Stimulated activated CD8-positive, alpha-beta memory T cell treated with anti-CD3 and anti-CD28 coated beads, Interleukin-15, amount 100 ng/mL, for 48 hours (primary cell): ENCODE measurements at places on chromosomes 3 and 15.
A peak's percentile ranks its signal among the peaks of the same experiment; 100 is the strongest.

DNA sequence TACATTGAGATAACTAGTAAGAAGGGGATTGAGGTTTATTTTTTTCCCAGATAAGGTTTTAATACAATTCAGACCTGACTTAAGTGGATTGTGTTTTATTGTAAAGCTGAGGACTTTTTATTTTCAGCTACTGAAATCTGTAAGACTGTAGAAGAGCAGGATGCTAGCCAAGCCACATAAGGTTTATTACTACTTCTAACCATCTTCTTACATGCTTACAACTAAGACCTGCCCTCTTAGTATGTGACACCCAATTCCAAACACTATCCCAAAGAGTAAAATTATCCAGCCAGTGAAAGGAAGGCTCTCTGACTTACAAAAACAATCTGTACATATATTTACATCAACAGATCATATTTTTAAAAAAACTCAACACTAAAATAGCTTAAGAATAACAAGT is 564.5 kb upstream of the NAALADL2 start:
- DNase-seq: no peak

GRCh38 chr15:40471808-40472150 is 995 bp downstream of the CHST14 start:
- no peak for DNase-seq

GRCh38 chr3:110362751-110363150 is 708.9 kb upstream of the NECTIN3 start:
- no peak for DNase-seq

GRCh38 chr3:180329187-180329586 is 272.8 kb upstream of the TTC14 start:
- DNase-seq: no peak

- DNase-seq: no peak
Observed at GRCh38 chr3:50583897-50584296, 14.6 kb downstream of the HEMK1 start.

- DNase-seq: no peak
Observed at GRCh38 chr15:63801171-63801570, 32.6 kb downstream of the HERC1 start.

DNA sequence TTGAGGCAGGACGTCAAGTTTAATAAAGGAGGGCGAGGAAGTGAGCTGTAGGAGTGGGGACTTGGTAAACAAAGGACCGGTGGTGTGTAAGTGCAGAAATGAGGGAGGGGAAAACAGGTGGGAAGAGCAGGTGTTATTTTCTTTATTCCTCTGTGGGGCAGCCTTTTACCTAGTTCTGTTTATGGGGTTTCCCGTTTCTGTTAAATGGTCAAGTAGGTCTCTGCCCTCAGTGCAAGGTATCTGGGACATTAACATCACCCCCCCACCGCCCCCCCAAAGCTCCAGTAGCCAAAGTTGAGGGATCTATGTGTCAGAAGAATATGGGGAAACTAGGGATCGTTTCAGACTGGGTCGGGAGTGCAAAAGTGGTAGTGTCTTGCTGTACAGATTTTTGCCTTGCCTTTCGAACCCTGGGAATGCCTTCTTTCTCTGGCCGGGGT is 893 bp downstream of the MGA start:
- DNase-seq: no peak

GRCh38 chr15:29795610-29796009 is 26.7 kb downstream of the TJP1 start:
- DNase-seq: no peak

GRCh38 chr3:36937492-36937891 is 7.4 kb downstream of the TRANK1 start:
- DNase-seq: no peak

DNA sequence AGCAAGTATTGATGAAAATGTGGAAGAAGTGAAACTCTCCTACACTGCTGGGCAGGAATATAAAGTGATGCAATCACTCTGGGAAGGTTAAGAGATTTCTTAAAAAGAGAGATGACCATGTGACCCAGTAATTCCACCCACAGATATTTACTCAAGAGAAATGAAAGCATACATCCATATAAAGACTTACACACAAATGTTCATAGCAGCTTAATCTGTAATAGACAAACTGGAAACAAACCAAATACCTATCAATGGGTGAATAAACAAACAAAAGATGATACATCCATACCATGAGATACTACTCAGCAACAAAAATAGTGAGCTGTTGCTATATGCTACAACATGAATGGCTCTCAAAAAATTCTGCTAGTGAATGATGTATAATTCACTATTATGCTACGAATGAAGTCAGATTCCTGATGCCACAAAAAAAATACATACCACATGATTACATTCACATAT is 463.3 kb downstream of the MAGI1 start:
- DNase-seq: no peak

DNA sequence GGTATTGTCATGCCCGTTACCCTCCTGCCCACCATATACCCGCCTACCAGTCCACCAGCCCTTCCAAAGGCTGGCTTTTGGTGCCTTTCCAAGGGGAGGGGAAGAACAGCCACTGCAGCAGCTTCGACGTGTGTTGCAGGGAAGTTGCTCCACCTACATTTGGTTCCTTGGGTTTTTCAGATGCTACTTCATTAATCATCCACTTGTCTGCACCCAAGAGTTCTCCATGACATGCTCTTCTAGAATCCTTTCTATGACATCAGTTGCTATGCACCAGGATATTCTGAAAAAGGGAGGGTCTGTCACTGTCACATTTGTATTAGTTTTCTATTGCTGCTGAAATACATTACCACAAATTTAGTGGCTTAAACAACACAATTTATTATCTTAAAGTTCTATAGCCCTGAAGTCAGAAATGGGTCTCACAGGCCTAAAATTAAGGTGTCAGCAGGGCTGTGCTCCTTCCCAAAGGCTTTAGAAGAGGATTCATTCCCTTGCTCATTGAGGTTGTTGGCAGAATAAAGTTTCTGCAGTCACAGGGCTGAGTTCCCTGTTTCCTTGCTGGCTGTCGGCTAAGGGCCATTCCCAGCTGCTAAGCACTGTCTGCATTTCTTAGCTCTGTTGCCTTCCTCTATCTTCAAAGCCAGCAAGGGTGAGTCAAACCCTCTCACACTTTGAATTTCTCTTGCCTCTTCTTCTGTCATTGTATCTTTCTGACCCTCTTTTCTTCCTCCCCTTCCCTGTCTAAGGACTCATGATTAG is at the start of gene LYZL4:
Gene LYZL4, minus strand, starts transcription at position 241 of the 762 bp plus-strand sequence. CDS start 3,359 bp downstream, outside the sequence.
- DNase-seq: no peak

DNA sequence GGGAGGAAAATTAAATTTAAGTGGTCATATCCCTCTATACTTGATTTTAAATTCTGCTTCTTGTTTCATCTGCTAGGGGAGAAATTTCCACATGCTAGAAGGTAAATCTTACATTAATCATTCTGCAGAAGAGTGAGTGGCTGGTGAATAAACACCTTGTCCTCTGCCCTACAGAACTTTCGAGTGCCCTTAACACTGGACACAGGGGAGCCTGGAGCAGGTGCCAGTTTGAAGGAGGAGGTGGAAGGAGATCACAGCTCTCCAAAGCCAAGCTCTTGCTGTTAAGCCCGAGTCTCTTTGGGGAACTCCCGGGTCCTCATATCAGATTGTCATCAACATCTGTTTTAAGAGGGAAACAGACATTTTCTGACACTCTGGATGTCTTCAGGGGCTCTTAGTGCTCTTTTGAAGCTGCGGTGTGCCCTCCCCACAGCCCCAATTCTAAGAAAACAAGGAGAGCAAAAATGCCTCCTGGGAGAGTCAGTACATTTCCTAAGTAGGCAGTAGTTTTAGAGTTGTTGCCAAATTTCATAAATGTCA is 31.3 kb downstream of the LAMP3 start:
- DNase-seq: no peak

DNA sequence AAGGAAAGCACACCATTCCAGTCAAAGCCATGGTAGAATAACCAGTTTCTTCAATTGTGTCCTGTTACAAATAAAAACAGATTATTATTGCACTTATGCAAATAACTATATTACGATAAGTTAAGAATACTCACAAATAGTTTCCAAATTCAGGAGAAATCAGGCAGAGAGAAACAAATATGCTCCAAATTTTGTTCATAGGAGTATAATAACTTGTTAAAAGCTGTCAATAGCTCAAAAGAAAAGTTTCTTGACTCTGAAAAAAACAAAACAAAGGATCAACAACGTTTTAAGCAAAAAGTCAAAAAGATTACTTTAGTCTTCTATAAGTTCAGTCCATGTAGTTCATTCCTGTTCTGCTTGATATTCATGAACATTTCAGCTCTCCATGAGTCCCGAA is 59.7 kb upstream of the BDH1 start:
- no peak for DNase-seq

DNA sequence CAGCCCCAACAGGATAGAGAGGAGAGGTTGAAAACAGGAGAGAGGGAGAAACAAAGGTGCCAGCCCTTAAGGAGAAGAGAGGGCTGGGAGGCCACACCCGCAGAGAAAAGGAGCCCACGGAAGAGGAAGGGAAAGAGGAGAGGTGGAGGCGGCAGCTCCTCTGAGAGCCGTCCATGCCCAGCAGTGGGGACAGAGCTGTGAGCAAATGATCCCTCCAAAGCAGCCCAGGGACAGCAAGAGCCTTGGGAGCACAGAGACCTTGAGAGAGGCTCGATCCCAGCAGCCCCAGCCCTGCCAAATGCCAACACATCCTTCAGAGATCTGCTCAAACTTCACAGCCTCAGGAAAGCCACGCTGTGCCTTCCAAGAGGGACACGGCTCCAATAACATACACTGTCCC is 66.7 kb upstream of the CORO2B start:
- no peak for DNase-seq

GRCh38 chr15:88954431-88955277 is 41.5 kb upstream of the MFGE8 start:
- no peak for DNase-seq

GRCh38 chr15:64197425-64197824 is 34.6 kb upstream of the PPIB start:
- no peak for DNase-seq

DNA sequence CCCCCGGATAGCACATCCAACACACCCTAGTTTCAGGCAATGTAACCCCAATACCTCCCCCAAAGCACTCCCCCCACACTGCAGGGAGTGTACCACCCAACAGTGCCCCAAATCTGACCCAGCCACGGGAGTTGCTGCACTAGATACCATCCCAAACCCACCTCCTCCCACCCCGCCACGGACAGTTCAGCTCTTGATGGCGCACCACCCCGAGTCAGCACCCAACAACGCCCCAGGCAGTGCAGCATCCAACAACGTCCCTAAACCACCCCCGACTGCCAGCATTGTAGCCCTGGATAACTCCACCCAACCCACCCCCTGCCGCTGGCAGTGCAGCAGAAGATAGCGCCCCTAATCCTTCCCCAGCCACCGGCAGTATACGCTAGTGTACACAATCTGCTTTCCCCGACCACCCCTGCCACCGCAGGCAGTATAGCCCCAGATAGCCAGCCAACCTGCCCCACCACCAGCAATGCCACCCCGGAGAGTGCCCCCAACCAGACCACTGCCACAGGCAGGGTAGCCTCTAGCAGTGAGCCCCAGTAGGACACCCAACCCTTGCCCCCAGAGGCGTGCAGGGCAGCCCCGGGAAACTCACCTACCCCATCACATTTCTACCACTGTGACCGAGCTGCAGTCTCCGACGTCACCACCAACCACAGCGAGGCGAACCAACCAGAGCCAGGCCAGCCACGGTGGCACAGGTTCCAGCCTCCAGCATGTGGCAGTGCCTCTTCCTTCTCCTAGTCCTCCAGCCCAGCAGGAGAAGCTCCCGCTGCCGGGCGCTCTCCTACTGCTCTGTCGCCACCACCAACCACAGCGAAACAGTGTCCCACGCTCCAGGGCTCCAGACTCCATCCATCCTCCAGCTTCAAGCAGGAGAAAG is 178.1 kb downstream of the POTEB3 start:
- DNase-seq: no peak

DNA sequence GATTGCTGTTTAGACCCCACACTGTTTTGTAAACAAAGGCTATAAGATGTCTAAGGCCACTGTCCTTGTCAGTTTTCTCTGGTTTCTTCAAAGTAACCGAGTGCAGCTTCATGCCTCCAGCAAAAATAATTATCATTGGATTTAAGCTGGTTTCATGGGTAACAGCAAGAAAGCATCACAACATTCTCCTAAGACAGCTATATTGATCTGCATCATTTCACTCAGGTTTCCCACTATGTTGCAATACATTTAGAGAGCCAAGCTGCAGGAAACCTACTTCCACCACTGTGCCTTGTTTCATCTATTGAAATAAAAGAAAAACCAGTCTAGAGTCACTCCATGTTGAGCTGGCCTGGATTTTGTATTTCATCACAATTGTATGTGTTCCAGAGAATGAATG is 351.4 kb downstream of the OXSM start:
- DNase-seq: no peak

GRCh38 chr3:151816091-151816604 is 2.2 kb downstream of the AADAC start:
- DNase-seq: no peak

DNA sequence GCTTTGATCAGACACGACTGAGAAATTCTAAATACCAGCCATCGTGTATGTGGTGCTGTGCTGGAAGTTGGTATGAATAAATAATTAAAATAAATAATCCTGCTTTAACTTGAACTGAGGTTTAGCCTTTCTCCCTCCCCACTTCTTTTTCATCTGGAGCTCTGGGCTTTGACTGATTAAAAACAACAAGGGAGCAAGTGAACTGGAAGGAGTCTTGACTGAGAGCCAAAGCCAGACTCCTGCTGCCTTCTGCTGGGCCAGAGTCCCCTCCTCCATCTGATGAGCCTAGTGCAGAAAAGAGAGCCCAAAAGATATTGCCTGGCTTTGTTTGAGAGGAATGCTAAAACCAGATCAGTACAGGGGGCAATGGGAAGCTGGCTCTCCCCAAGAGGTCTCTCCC is 96.0 kb downstream of the CCNL1 start:
- DNase-seq: no peak

DNA sequence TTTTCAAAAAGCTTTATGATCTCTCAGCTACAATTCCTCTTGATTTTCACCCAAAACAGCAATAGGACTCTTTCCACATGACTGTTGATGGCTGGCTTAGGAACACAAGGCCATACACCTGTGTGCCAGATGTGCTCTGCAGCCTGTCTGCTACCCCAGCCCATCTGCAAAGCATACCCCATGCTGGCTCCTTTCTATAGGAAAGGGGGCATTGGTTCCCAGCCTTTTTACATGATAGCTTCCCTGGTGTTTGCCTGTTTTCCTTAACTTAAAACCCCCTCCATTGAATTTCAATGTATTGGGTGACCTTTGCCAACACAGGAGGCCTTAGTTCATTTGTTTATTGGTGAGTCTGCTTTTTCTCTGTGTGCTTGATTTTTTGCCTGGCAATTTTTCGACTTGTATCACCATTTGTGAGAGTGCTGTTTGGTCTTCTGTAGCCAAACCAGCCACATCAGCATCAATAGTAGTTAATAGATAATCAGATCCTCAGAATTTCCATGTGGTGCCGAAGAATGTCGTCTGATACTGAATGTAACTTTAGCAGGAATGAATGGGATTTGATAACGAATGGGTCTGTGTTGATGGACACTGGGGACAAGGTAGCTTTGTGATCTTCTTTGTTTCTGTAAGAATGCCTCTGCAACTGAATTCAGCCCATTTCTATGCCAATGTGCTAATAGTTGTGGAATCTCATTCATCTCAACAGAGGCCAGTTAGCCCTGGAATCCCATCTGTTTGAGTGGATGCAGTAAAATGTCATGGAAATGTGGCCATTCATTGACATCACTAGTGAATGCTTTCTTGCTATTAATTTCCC is 272.2 kb upstream of the RARB start:
- DNase-seq: no peak

- DNase-seq: peak; percentile 14
Observed at GRCh38 chr3:179072100-179072438, 460 bp upstream of the ZMAT3 start.

GRCh38 chr3:108486941-108487340 is 23.5 kb downstream of the MYH15 start:
- no peak for DNase-seq
